Stimulated activated CD8-positive, alpha-beta memory T cell treated with anti-CD3 and anti-CD28 coated beads, Interleukin-12 subunit alpha, Interleukin-12 subunit beta, amount 100 ng/mL, for 1 hour (primary cell): ENCODE measurements at places on chromosomes 7 and 10.

DNA sequence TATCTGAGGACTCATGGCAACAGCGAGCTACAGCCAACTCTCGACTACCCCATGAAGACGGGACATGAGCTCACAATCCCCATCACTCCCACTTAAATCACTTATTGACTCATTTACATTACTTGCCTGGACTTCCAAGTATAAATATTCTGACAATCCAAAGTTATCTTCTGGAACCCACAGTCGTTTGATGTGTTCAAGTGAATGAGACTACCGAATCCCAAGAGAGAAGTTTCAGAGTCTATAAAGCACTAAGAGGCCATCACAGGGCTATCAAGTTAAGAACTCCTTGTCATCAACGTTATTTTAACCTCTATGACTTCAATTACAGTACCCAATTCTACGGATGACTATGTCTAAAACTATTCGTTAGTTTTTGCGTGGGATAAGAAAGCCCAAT lies 11.5 kb upstream of the ANAPC16 start:
- no peak for DNase-seq

DNA sequence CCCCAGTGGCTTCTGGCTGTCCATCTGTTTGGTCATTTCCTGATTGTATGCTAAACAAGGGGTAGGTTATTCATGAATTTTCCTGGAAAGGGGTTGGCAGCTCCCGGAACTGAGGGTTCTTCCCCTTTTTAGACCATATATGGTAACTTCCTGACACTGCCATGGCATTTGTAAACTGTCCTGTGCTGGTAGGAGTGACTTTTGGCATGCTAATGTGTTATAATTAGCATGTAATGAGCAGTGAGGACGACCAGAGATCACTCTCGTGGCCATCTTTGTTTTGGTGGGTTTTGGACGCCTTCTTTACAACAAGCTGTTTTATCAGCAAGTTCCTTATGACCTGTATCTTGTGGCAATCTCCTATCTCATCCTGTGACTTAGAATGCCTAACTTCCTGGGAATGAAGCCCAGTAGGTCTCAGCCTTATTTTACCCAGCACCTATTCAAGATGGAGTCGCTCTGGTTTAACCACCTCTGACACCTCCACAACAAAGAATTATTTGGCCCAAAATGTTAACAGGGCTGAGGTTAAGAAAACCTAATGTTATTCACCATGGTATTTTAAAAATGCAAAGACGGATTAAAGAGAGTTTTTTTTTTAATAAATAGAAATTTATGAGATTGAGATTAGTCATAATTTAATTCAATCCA lies 2.4 kb upstream of the PTN start:
- no peak for DNase-seq

DNA sequence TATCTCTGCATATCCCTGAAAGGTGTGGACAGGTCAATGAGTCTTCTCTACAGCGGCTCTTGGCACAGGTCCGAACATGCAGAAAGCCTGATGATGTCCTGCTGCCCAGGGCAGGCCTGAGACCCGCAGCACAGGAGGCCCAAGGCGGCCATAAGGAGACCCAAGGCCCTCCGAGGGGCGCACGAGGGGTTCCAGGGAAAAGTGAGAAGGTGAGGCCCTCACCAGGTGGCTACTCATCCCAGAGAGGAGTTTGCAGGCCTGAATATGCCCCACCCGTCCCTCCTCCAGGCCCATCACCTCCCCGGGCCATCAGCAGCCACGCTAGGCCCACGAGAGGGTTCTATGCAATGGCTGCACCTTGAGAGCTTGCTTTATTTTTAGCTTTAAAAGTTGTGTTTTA lies 173.4 kb upstream of the RHEB start:
- no peak for DNase-seq

DNA sequence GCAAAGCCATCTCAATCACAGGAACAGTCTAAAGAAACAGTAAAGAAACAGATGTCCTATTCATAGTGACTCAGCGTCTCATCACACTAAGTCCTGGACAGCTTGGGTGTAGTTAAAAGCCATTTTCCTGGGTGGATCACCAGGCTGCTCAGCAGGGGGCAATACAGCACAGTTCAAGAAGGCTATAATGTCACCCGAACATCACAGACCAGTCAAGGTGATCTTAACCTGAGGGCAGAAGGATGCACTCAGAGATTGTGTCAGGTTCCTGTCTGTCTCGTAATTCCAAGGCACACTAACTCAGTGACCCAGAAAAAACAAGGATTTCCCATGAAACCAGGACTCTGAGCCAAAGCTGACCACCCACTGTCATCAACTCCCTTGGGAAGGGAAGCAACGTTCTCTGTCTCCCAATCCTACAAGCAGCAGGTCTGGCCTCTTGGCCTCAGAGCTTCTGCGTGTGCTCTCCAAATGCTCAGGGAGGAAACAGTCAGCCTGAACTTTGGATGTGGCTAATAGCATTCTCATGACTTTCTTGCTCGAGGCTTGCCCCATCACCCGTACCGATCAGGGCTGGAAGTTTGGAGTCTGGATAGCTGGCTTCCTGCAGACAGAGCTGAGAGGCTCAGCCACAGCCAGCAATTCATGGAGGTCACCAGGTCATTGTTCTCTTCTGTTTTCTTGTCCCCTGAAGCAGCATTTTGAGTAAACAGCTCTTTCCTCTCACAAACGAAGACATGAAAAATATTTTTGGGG lies 90.4 kb upstream of the FAM171A1 start:
- no peak for DNase-seq

DNA sequence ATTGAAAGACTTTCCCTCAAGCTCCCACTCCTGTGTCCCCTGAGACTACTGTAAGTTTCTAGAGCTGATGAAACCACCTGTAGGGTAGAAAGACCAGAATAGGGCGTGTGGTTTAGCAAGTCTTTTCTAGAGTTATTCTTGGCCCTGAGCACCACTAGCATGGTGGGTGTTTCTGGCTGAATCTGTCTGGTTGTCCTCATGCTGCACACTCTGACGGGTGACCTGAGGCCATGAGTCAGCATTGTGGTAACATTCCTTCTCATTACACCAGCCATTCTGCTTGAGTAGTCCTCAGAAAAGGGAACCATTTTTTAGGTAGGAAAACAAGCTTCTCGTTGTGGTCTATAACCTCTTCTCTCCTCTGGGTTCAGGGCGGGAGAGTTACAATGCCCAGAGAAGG lies 250.3 kb downstream of the SNX13 start:
- no peak for DNase-seq

DNA sequence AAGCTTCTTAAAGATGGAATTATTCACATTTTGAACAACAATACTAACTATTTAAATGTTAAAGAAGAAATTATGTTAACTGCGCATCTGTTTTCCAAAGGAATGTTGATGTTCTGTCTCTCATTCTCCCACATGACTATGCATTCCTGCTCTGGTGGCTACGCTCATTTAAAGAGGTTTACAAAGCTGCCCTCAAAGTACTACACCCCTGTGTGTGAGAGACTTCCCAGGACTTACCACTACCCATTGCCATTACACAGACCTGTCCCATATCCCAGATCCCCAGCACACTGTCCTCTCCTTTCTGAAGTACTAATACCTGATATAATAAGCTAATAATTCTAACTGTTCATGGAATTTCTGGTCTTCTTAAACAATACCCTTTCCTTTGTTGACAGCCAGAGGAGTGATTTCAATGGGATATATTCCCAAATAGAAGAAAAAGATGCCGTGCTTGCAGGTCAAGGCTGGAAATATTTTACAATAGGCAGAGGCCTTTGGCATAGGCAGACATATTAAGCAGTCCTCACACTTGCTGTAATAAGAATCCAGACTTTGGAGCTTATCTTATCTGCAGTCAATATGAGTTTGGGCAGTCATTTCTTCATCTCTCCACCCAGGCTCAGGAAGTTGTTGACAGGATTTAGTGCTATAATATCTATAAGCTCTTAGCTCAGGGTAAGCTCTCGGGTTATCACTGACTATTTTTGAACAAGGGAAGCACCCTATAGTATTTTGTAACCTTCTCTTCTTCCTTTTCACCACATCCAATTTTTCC lies 12.2 kb downstream of the LIPF start:
- no peak for DNase-seq
